ENCODE measurements at places on chromosomes 2 and 18. TPM values are rescaled to one million over a fixed set of nuclear protein-coding genes. Genes with fewer than 3 reads are reported as not detected.

SMAD7 gene
- total RNA-seq, result 9.0 TPM

GREB1L gene
- 10.1 TPM for total RNA-seq

FAM228A gene
- 0.28 TPM for total RNA-seq

SLC9A2 gene
- not detected for total RNA-seq

ASPRV1 gene
- total RNA-seq, result 0.34 TPM

COL4A3 gene
- under 0.01 TPM for total RNA-seq

RGPD4 gene
- total RNA-seq, result not detected
